ENCODE measurements at places on chromosomes 13 and 19.

DNA sequence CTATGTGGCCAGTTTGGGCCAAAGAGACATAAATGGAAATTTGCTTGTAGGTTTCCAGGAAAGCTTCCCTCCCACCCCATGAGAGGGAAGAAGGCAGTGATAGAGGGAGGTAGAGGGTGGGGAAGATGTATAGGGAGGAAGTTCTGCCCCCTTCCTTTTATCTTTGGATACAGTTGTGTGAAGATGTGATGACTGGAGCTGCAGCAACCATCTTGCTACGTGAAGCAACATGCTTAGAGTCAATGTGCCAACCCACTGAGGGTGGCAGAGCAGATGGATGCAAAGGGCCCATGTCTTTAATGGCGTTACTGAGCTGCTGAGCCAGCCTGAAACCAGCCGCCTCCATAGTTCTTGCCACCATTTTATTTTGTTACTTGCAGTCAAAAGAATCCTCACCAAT is 10.7 kb downstream of the VSIG10L start:
- no peak for DNase-seq

DNA sequence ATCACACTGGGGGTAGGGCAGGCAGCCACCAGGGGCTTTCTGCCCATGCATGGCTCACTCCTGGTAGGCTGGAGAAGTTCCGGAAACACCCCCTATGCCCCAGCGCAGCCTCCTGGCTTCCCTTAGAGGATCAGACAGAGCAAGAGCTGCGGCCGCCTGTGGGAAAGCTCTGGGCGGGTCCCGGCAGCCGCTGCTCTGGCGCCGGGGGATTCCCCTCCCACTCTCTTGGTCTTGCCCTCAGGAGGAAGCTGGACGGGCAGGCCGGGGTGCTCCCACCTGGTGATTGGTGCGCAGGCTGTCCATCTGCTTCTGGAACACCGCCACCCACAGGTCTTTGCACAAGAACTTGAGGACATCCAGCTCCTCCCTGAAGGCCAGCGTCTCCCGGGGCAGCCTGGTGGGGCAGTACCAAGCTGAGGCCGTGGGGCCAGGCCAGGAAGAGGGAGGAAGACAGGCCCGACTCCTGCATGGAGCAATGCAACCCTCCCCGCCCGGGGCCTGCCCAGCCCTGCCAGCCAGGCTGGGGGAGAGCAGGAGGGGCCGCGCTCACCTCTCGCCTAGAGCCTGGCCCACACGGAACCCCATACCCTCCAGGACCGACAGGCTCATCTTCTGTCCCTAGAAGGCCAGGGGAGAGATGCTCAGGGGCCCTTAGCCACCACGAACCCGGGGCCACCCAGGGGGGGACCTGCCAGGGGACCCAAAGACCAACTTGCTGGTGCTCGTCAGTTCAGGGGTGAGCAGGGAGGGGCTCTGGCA is 4.0 kb upstream of the NKPD1 start:
- DNase-seq: no peak

GRCh38 chr13:112809332-112810315 is 119.8 kb downstream of the ATP11A start:
- no peak for DNase-seq

DNA sequence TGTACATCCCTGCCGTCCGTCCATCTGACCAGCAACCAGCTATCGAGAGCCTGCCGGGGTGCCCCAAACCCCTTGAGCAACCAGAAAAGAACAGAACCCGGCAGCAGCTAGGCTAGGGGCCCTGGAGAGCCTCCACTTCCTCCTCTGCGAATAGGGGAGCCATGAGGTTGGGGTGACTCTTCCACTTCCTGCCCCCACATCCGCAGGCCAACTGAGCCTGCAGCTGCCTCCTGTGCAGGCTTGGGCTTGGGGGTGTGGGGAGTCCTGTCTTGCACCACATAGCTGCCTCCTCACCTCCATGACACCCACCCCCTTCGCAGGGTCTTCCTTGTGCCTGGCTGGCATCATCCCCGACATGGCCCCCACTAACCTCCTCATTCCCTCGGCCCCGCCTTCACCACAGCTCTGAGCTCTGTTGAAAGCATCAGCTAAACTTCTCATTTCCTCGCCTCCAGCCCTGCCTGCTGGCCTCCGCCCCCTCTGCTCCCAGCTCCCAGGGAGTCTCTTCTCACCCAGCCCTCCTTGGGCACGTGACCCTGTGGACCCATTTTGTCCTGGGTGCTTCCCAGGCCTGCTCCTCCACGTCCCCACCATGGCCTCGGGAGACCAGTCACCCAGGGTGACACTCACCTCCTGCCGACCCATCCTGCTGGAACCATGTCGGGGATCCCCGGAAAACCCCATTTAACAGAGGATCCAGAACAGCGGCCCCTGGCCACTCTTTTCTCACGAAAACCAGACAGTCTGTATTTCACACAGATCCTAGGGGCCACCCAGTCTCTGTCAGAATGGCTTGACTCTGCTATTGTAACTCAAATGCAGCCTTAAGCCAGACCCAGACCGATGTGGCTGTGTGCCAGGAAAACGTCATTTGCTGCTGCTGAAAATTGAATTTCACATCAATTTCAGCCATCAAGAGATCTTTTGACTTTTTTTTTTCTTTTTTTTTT is 50.4 kb downstream of the MYO9B start:
- no peak for DNase-seq

DNA sequence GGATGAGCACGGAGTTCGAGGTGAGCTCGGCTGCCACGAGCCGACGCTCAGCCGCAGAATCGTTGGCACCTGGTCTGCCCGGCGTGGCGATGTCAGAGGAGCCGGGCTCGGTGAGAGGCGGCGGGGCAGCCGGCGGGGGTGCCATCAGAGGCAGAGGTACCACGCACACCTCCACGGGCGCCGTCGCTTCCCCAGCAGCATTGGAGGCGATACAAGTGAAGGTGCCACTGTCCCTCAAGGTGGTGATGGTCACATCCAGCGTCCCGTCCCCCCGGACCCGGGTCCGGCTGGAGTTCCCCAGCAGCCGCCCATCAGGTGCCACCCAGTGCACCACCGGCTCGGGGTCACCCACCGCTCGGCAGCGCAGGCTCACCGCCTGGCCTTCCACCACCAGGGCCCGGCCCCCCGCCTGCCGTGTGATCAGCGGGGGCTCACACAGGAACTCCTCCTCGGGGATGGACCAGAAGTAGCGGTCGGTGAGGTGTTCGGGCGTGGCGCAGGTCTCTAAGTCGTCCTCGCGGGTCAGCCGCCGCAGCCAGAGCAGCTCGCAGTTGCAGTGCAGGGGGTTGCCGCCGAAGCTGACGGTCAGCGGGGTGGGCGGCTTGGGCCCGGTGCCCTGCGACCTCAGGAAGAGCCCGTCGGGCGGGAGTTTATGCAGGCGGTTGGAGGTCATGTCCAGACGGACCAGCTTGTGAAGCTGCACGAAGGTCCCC is 6.5 kb downstream of the LRFN1 start:
- DNase-seq: no peak

DNA sequence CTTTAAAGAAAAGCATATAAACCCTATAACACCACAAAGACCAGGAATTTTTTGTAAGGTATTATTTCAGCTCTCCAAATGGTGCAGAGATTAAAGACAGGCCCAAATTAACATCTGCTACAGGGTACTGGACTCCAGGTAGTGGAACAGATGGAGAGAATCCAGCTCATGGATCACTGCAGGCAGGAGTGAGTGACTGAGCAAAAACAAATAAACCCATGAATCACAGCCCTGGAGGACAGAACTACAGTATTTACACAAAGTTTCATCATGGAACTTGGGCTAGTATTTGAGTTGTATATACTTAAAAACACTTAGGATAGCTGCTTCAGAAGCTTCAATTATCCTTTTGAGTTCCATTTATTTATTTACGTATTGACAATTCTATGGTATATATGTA is 132.8 kb upstream of the SPRY2 start:
- DNase-seq: no peak

DNA sequence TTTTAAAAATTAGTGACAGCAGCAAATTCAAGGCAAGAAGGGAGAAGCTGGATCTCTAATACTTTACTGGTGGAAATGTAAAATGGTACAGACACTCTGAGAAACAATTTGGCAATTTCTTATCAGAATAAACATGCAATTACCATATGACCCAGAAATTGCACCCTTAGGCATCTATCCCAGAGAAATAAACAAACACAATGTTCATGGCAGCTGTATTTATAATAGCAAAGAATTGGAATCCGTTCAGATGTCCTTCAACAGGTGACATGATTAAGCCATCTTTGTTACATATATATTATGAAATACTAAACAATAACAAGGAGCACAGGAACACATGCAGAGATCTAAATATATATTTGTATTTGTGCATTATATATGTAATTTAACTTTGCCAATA is 756.5 kb downstream of the SLITRK1 start:
- no peak for DNase-seq

DNA sequence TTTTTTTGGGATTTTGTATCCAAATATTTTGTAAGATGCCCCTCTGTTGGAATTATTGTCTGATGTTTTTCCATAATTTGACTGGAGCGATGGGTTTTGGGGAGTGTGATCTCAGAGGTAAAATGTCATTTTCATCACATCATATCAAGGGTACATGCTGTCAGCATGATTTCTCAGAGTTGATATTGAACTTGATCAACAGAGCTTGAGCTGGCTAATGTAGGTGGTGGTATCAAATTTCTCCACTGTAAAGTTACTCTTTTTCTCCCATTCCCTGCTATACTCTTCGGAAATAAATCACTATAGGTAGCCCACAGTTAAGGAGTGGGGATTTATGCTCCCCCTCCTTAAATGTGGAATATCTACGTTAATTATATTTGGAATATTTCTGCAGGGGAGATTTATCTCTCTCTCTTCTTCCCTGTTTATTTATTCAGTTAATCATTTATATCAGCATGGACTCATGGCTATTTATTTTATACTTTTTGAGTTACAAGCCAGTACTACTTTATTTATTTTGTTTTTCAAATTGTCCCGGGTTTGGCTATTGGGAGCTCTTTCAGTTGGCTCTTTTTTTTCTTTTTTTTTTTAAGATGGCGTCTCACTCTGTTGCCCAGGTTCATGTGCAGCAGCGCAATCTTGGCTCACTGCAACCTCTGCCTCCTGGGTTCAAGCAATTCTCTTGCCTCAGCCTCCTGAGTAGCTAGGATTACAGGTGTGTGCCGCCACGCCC is 8.8 kb downstream of the SETDB2 start:
- DNase-seq: no peak

GRCh38 chr13:94309997-94310855 is 169.3 kb downstream of the DCT start:
- no peak for DNase-seq

- DNase-seq: no peak
These were observed 7.9 kb upstream of the KLK8 start for GRCh38 chr19:51009061-51009891.

GRCh38 chr13:35912841-35913240 is 218.3 kb downstream of the DCLK1 start:
- DNase-seq: no peak

DNA sequence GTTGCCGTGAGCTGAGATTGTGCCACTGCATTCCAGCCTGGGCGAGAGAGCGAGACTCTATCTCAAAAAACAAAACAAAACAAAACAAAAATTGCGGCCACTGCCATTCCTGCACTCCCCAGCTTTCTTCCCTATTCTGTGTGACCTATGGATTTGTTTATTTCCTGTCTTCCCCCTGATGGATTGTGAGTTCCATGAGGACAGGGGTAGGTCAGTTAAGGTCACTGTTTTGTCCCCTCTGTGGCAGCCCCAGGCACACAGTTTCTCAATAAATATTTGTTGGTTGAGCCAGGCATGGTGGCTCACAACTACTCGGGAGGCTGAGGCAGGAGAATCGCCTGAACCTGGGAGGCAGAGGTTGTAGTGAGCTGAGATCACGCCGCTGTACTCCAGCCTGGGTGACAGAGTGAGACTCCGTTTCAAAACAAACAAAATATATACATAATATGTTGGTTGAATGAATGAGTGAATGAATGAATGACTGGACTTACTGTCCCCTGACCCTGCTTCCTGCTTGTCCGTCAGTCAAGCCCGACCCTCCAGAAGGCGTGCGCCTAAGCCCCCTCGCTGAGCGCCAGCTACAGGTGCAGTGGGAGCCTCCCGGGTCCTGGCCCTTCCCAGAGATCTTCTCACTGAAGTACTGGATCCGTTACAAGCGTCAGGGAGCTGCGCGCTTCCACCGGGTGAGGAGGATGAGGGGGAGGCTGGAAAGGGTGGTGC is 5.0 kb downstream of the EBI3 start:
- no peak for DNase-seq

GRCh38 chr13:106234636-106235035 is 300.8 kb downstream of the EFNB2 start:
- DNase-seq: no peak

- DNase-seq: no peak
These were observed 386.1 kb upstream of the NBEA start for GRCh38 chr13:34555988-34556387.

DNA sequence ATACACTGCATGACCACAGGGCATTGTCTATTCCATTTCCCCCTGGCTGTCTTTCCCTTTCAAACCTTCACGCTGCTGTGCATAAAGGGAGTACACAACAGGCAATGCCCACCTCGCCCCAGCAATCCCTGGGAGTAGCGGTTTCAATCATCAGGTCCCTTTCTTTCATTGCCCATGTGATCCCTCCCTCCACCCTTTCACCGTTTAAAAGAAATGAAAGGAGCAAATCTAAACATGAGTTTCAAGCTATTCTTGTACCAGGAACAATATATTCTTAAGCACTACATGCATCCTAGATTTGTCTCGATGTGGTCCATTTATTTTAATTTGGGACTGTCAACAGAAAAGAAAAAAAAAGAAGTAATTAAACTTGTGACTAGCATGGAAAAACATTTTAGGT is 123.4 kb upstream of the ARGLU1 start:
- DNase-seq: no peak

DNA sequence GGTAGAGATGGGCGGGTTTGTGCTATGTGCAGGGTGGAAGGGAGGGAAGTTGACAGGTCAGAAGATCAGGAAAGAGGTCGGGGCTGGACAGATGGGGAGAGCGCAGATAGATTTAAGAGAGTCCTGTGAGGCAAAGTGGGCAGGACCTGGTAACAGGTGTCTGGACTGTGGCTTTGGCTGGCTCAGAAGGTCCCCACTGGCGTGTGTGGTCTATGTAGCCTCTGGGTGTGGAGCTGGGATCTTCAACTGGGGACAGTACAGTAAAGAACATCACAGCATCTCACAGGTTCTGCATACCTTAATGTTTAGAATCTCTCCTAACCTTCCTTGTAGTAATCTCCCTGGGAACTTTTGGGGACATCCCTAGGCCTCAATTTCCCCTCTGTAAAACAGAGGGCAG is 17.7 kb downstream of the CKM start:
- no peak for DNase-seq

- peak; percentile 23 for DNase-seq
These were observed 2.8 kb upstream of the CEACAM5 start for GRCh38 chr19:41705393-41706174.

- DNase-seq: no peak
These were observed 114.3 kb upstream of the SERP2 start for GRCh38 chr13:44259045-44260027.
